ENCODE measurements at places on chromosomes 4 and X. TPM values are rescaled to one million over a fixed set of nuclear protein-coding genes. Genes with fewer than 3 reads are reported as not detected.

The ARX gene
- not detected for total RNA-seq

DNA sequence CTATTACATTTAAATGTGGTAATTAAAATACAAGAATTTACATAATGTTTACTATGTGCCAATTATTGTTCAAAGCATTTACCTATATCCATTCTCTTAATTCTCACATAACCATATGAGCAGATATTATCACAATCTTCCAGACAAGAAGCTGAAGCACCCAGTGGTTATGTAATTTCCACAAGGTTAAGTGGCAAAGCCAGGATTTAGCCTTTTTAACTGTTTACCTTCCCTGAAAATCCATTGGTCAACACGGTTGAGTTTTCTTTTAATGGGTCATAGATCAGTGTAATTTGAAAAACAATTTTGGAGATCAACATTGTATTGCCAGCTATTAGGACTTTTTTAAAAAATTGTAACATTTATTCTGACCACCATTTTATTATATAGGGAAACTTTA, 11.4 kb downstream of the HSPA4L start:
- DNase-seq = no peak

GRCh38 chr4:107791902-107792301, 32.8 kb upstream of the SGMS2 start:
- DNase-seq = no peak

- no peak for DNase-seq
Observed at GRCh38 chr4:161642708-161643107, 521.1 kb downstream of the FSTL5 start.

GRCh38 chr4:54320826-54321685, 92.0 kb downstream of the PDGFRA start:
- DNase-seq = no peak

DNA sequence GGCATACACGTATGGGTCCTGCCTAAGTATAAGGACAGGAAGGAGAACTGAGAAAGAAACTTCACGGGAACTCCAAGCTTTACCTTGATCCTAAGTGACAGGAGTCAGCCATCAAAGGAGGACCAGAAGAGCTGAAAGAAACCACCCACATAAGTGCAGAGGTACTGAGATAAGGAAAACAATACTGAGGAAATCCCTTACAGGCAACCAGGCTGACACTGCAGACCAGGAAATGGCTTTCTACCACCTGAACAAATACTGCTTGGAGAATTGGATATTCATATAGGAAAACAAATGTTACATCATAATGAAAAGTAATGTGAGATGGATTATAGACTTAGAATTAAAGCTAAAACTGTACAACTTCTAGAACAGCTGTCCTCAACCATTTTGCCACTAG, 127.0 kb downstream of the IL15 start:
- no peak for DNase-seq

- DNase-seq = no peak
Observed at GRCh38 chr4:168857546-168858314, 152.3 kb downstream of the CBR4 start.

GRCh38 chr4:95248720-95249425, 299.9 kb downstream of the UNC5C start:
- DNase-seq = no peak

DNA sequence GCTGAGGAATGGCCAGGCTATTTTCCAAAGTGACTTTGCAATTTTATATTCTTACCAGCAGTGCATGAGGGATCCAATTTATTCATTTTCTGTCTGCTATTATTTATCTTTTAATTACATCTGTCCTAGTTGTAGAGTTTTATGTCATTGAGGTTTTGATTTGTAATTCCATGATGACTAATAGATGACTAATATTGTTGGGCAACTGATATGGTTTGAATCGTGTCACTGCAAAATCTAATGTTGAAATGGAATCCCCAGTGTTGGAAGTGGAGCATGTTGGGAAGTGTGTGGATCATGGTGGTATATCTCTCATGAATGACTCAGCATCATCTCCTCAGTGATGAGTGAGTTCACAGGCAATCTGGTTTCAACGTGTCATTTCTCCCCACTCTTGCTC, 201.5 kb downstream of the TBX22 start:
- DNase-seq = no peak
